ENCODE measurements at places on chromosomes 13 and 19. TPM values are rescaled to one million over a fixed set of nuclear protein-coding genes. Genes with fewer than 3 reads are reported as not detected.
A peak's percentile ranks its signal among the peaks of the same experiment; 100 is the strongest.

DNA sequence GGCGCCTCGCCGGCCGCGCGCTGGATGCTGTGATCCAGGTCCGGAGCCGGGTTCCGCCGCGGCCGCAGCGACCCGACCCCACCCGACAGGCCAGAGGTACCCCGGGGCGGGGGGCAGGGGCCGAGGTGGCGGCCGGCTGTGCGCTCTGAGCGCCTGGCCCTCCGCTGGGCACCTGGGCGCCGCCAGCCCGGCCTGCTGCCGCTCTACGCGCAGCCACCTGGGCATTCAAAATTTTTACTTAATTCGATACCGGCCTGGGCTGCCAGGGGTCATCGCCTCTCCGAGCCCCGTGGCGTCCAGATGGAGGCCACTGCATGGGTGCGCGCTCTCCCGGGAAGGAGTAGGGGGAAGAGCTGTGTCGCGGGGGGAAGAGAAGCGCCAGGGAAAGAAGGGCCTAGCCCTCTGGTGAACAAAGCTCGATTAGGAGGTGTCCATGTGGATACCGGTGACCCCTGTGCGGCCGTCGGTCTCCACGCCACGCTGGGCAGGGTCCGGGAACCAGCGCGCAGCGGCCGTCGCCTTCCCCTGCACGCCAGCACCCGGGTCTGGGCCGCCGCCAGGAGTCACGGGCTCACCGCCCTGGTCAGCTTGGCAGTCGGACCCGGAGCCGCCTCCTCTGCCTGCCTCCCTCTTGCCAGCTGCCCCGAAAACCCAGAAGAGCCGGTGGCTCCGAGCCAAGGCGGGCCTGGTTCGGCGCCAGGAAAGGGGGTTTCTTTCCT, 666 bp downstream of the BIVM start:
- DNase-seq, result no peak
- H3K27ac ChIP-seq, result peak overlapping the region; percentile 83
- no peaks in the 10 kb centered on the region for H3K36me3 ChIP-seq
- peaks cover 37% of the 10 kb centered on the region for H3K4me1 ChIP-seq

DNA sequence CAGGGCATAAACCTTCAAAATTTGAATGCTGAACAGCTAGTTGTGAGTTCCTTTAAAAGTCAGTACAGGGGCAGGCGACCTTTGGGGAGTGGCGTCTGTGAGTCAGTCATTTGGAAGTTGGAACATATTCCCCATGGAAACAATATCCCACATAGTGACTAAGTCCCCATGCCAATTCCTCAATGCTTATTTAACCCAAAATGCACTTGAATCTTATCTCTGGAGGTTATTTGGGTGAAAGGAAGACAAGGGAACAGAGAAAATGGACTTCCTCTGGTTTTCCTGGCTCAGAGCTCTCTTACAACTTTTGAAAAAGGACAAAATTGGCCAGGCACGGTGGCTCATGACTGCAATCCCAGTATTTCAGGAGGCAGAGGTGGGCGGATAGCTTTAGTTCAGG, 479.2 kb upstream of the NBEA start:
- peaks cover 9% of the 10 kb centered on the region for H3K4me1 ChIP-seq
- no peaks in the 10 kb centered on the region for H3K36me3 ChIP-seq
- H3K27me3 ChIP-seq, result no peaks in the 10 kb centered on the region
- no peak overlapping the region for H3K4me3 ChIP-seq

- no peaks in the 10 kb centered on the region for H3K27me3 ChIP-seq
- peak overlapping the region; percentile 10 for H3K27ac ChIP-seq
- DNase-seq, result no peak
- H3K4me3 ChIP-seq, result no peak overlapping the region
- H3K4me1 ChIP-seq, result peaks cover 38% of the 10 kb centered on the region
Measured at GRCh38 chr19:7229735-7230134, 64.5 kb downstream of the INSR start.

GRCh38 chr19:12938779-12939601, 581 bp downstream of the CALR start:
- H3K36me3 ChIP-seq, result peaks cover 42% of the 10 kb centered on the region
- peaks cover 45% of the 10 kb centered on the region for H3K4me1 ChIP-seq
- DNase-seq, result no peak
- peak overlapping the region; percentile 90 for H3K27ac ChIP-seq

DNA sequence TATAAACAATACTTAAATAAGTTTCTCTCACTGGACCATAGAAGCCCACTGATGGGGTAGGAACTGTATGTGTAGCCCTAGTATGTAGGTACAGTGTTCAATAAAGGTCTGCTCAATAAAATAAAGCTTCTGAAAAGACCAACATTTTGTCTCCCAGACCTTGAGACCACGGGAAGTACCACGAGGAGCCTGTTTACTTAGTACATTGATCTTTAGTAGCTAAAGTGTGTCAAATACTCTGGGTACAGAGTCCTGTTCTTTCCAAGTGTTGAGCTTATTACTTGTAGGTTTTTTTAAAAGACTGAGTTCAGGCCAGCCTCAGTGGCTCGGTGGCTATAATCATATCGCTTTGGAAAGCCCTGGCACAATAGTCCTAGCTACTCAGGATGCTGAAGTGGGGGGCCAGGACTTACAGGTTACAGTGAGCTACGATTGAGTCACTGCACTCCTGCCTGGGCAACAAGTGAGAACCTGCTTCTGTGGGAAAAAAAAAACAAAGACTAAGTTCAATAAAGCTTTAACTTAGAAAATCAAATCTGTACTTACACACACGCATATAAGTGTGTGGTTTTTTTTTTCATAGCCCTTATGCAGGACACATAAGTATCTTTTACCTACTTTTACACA, 3.4 kb downstream of the MTRF1 start:
- H3K4me1 ChIP-seq, result peaks cover 11% of the 10 kb centered on the region
- peaks cover 28% of the 10 kb centered on the region for H3K36me3 ChIP-seq
- H3K27me3 ChIP-seq, result no peaks in the 10 kb centered on the region
- no peak overlapping the region for H3K27ac ChIP-seq
- H3K4me3 ChIP-seq, result no peak overlapping the region
- no peak for DNase-seq

Gene TINCR
- 0.33 TPM for total RNA-seq

Gene ZNF491
- 4.2 TPM for total RNA-seq

Gene ERFL
- 0.32 TPM for total RNA-seq

Measured in esophagus muscularis mucosa (tissue), 4 donors.